ENCODE measurements at places on chromosomes 13 and 19.
A peak's percentile ranks its signal among the peaks of the same experiment; 100 is the strongest.

- no peak for DNase-seq
Observed at GRCh38 chr19:43720936-43721335, 5.1 kb downstream of the IRGC start.

GRCh38 chr19:43078311-43078710 lies 4.2 kb downstream of the PSG2 start:
- DNase-seq, result no peak

GRCh38 chr19:3057275-3057714 lies 5.0 kb downstream of the TLE5 start:
- no peak for DNase-seq

DNA sequence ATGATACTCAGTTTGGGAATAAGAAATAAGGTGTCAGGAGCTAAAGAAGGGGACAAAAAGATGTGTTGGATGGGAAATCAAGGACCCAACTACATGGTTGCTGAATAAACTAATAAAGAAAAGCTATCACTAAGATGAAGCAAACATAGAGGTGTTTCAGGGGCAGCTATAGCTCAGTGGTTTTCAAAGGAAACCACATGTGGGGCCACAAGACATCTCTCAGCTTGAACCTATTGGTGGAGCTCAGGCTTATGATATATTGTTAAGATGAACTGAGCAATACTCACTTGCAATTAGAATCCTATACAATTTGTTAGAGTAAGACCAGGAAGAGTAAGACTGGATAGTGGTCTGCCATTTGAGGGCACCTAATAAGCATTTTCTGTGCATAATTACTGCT lies 45.1 kb upstream of the SPRY2 start:
- no peak for DNase-seq

DNA sequence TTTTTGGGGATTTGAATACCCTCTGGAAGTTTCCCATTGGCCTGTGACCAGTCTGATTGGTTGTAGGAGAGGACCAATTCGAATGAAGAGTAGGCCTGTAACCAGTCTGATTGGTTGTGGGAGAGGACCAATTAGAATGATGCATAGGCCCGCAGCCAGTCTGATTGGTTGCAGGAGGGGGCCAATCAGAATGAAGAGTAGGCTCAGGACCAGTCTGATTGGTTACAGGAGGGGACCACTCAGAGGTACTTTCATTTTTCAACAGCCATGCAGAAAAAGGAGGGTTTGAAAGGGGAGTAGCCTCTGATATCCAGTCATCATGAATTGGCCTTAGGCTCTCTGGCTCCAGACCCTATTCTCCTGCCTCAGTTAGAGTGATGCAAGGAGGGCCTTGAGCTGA lies 30.4 kb upstream of the SLC1A5 start:
- DNase-seq, result peak; percentile 86

DNA sequence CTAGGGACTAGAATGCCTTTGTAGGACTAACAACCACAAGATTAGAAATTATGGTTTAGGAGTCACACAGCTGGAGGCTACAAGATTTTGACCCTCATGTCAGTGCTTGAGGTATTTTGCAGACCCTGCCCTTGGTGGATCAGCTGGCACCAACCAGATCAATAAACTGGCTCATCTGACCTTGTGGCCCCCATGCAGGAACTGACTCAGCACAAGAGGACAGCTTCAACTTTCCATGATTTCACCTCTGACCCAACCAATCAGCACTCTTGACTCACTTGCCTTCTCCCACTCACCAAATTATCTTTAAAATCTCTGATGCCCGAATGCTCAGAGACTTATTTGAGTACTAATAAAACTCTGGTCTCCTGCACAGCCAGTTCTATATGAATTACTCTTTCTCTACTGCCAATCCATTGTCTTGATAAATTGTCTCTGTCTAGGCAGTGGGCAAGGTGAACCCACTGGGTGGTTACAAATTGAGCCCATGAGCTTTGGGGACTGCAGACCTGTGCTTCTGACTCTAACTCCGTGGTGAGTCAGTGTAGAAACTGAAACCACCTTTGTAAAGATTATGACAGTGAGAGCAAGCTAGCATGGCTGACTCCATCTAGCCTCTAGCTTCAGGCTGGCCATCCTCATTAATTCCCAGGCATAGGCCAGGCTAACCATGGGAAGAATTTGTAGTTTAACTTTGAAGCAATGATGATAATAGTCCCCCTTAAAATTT lies 33.9 kb upstream of the CEACAM8 start:
- no peak for DNase-seq

DNA sequence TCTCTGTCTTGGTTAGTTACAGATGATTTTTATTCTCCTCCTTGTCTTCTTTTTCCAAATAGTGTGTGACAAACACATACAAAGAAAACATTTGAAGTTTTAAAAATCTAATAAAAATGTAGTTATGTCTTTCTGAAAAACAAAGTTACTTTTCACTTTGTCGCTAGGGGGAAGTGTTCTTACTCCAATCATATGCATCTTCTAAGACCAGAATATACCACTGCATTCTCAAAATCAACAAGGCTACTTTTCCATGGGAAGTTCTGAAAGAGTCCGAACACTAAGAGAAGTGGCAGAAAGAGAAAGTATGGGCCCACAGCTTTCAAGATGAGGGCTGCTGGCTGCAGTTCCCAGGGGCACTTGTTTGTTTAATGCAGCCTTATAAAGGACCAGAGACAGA lies 208.9 kb downstream of the DCT start:
- DNase-seq, result peak; percentile 19

GRCh38 chr19:14479975-14480699 lies 5.0 kb upstream of the PTGER1 start:
- peak; percentile 87 for DNase-seq

GRCh38 chr19:3046698-3047495 lies 15.4 kb downstream of the TLE5 start:
- peak; percentile 36 for DNase-seq

GRCh38 chr19:10747271-10747670 lies 29.4 kb downstream of the DNM2 start:
- DNase-seq, result no peak

DNA sequence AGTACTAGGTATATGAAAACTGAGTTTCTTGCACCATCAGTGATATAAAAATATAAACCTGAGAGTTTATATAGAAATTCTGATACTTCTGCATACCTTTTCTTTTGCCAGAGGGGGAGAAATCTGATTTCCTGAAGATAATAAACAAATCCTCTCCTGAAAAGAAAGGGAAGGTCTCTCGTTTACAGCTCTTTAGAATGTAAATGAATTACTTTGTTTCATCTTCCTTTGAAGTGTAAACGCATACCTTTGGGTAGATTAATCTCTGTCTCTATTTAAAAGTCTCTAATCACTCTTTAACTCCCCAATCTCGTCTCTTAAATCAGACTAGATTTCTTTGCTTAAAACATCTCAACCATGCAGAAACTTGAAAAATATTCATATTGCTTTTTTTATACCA lies 1092.9 kb downstream of the SLITRK5 start:
- no peak for DNase-seq

DNA sequence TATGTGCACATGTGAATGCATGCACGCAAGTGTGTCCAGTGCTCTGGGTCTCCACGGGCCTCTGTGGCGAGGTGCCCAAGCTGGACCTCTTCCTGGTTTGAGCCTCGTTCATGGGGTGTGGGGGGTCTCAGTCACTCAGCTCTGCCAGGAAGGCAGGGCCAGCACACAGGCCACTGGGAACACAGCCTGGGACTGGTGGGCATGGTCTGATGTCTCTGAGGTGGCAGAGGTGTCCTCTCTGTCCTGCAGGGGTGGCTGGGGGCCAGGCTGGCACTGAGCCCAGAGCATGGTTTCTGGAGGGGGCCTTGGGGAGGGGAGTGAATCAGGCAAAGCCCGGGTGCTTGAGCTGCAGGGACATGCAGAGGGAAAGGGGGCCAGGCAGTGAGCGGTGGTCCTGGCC lies 9.4 kb downstream of the LRP3 start:
- DNase-seq, result no peak

DNA sequence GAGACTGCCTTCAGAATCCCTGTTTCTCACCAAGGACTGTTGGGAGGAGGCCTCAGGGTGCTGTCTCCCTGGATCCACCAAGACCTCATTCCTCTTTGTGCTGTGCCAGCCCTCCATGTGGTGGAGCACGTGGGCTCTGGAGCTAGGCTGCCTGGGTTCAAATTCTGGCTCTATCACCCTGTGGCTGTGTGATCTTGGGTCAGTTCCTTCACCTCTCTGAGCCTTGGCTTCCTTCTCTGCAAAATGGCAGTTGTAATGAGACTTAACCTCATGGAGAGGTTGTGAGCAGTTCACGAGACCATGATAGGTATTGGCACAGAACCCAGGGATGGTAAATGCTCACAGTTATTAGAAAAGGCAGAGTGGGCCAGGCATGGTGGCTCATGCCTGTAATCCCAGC lies 6.4 kb downstream of the PNMA8C start:
- DNase-seq, result no peak

GRCh38 chr13:22855926-22856325 lies 324.9 kb upstream of the SGCG start:
- no peak for DNase-seq

- no peak for DNase-seq
Observed at GRCh38 chr13:109233293-109233692, 553.1 kb downstream of the IRS2 start.

- no peak for DNase-seq
Observed at GRCh38 chr13:30371649-30372265, 50.5 kb upstream of the UBE2L5 start.

- peak; percentile 15 for DNase-seq
Observed at GRCh38 chr13:45194081-45194939, 6.5 kb downstream of the KCTD4 start.

GRCh38 chr13:29545988-29546387 lies 49.5 kb downstream of the SLC7A1 start:
- no peak for DNase-seq

DNA sequence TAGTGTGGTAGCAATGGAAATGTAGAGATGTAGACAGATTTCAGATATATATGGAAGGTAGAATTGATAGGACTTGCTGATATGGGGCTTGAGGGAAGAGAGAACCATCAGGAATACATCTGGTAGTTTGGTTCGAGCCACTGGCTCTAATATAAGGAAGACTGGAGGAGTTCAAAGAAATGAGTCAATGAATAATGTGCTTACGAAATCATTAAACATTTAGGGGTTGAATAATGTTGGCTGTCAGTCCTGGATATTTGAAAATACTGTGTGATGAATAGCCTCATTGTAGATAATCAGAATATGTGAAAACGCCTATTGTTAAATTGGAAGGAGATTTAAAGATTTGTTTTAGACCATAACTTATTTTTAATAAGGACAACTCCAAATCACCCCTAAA lies 21.6 kb downstream of the SGCG start:
- no peak for DNase-seq

GRCh38 chr19:48874303-48875135 lies 2.3 kb downstream of the PPP1R15A start:
- peak; percentile 75 for DNase-seq

DNA sequence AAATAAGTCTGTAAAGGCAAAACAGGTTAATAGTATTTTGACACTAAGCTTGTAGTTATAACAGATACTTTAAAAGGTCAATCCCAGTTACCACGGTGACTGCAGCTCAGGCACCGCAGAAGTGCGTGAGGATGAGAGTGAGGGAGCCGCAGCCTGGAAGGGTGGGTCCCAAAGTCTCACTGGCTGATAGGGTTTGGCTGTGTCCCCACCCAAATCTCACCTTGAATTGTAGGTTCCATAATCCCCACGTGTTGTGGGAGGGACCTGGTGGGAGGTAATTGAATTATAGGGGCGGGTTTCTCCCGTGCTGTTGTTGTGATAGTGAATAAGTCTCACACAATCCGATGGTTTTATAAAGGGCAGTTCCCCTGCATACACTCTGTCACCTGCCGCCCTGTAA lies 40.0 kb upstream of the GAS6 start:
- DNase-seq, result no peak

- DNase-seq, result peak; percentile 83
Observed at GRCh38 chr19:46728693-46729339, 11.9 kb upstream of the PRKD2 start.

DNA sequence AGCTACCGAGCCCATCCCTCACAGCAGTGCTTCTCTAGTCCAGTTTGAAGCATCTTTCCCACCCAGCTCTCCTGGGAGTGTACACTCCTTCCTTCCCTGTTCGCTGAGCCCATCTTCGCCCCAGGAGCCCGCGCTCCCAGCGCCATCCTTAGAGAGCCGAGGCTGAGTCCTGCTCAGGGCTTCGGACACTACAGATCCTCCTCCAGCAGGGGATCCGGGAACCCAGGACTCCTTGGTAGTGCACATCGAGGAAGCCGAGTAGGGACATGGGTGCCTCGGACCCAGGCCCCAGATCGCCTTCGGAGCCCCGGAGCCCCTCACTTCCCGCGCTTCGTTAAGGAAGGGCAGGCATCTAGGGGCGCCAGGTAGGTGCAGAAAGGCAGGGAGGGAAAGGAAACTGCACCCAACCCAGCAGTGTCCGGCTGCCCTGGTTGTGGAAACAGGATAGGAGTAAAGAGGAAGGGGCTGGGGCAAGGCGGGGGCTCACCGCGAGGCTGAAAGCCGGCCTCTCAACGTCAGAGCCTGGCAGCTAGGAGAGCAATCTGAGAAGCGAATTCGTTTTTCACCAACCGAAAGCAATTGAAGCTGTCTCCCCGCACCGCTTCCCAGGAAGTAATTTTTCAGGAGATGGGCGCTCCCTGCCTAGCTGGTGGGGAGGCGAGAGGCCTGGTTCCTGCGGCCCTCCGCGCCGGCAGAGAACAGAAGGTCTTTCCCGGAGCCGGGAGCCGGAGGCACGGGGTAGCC lies 1.0 kb downstream of the PDX1 start:
- DNase-seq, result no peak

DNA sequence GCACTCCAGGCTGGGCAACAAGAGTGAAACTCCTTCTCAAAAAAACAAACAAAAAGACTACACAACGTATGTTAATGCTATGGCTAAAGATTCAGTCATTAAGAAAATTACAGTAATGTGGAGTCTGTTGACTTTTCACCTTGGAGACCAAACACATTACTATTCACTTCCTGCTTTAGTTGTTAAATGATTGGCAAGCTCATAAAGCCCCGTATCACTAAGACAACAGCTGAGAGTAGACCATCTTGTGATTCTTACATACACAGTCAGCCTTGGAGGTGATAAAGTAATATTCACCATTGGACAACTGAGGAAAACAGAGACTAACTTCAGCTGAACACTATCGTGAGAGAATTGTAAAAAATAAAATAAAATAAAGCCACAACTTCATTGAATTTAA lies 86.5 kb downstream of the KCTD12 start:
- DNase-seq, result no peak

- DNase-seq, result no peak
Observed at GRCh38 chr19:47507012-47507411, 7.9 kb downstream of the NAPA start.

DNA sequence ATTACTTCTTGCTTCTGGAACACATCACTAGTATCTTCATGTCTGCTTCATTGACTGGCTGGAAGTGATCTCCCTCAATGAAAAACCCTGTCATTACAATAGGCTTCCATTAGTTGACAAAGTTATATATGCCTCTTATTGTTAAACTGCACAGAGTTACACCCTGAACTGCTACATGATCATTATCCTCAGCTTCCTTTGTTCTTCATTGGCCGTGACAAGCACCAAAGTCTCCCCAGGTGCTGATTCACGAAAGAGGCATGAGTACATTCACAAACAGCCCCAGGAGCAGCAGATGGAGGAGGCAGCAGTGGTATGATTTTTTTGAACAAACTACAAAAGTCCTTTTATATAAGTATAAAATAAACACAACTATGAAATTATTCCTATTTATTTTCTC lies 51.4 kb downstream of the VWA8 start:
- no peak for DNase-seq

Data from OCI-M1 (cell line).